ENCODE measurements at places on chromosomes 4 and X.

DNA sequence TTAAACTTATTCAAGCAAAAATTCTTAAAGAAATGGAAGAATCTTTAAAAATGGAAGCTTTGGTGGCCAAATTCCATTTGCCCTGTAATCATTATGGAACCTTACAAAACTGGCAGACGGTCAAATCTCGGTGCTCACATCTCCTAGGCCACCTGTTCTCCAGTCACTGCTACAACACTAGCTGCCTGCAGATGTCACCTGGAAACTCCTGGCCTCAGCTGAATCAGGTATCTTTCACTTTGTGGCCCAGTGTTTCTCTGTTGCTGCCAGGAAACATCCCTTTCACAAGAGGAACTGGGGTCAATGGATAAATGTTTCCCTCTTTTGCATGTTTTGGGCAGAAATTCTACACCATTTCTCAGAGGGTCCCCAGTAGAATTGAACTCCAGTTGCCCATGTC, 4.2 kb upstream of the CXCL3 start:
- no peak for DNase-seq

GRCh38 chr4:186936496-186937375, 213.1 kb upstream of the FAT1 start:
- DNase-seq: no peak

- DNase-seq: no peak
Observed at GRCh38 chr4:158350161-158350560, 139.9 kb downstream of the TMEM144 start.

DNA sequence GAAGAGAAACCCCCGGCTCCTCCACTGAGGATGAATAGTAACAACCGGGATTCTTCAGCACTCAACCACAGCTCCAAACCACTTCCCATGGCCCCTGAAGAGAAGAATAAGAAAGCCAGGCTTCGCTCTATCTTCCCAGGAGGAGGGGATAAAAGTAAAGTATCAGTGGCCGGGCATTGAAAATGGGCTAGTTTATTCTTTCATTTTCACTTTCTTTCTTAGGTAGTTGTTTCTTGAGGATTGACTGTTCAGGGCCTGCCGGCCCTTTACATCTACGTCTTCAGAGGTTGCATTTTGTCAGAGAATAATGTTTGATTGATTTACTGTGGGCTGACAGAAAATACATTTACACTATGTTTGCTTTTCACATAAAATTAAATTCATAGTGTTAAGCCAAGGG, 27.1 kb downstream of the PAK3 start:
- no peak for DNase-seq

DNA sequence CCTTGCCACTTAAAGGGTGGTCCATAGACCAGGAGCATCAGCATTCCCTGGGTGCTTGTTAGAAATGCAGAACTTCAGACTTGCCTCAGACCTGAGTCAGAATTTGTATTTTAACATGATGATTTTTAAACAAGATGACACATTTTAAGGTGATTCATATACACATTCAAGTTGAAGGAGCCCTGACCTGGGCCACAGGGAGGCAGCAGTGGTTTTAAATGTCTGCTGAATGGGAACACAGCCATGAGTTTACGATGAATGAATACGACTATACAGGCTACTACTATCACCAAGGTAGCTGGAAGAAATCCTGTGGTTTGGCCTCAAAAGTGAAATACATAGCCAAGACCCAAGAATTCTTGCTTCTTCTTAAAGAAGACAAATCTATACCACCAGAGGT, 2.9 kb downstream of the HDAC8 start:
- no peak for DNase-seq

DNA sequence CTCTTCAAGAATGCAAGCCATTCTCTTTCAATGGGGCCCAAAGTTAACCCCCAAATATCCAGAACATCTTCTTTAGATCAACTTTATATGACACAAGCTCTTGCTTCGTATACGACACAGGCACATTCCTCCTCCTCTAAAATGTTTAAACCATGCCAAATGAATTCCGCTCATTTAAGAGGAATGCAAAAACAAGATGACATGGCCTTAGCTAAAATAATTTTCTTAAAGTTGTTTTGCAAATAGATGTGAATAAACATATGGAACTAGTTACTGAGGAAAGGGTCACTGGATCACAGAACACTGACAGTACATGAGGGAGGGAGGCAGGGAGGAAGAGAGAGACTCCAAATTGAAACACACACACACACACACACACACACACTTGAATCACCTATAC, 97.4 kb downstream of the RASL11B start:
- no peak for DNase-seq

DNA sequence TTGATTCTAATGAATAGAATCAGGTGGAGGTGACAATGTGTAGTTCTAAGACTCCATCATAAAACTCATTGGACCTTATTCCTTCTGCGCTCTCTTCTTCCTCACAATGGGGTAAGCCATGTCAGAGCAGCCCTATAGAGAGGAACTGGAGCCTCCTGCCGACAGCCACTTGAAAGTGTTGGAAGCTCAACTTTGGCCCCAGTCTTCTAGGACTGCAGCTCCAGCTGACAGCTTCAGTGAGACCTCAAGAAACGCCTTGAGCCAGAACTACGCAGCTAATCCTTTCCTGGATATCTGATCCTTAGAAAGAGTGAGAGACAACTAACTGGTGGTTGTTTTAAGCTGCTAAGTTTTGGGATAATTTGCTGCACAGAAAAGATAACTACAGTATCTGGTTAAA, 22.1 kb upstream of the ADH7 start:
- DNase-seq: no peak

DNA sequence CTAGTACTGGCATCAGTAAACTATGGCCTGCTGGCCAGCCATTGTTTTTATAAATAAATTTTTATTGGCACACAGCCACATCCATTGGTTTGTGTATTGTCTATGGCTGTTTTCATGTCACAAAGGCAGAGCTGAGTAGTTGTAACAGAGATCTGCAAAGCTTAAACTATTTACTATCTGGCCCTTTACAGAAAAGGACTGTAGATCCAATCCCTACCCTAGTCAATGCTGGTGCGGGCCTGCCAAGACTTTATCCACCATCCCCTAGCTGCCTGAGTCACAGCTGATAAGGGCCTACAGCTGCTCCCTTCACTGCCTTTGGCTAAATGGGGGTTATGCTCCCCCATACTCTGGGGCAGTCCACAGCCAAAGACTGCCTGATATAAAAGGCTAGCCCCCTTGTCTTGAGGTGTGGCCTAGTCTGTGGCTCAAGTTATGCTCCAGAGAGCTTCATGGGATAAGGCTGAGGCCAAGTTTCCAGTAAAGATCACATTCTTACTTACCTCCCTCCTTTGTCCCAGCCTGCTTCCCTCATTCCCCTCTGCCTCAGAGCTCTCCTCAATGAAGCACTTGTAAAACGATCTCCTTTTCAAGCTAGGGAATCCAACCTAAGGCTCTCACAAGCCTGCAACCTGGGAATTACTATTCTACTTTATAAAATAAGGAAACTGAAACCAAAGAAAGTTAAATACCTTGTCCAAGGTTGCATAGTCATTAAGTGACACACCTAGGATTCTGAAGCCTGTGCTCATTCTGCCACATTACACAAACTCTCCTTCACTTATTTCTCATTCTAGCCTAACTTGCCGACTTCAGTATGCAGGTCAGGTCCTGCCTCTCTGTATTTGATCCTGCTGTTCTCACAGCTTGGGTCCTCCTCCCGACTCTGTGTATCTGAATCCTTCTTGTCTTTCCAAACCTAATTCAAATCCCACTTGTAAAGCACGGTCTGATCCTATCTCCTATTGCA, 20.7 kb downstream of the ACE2 start:
- no peak for DNase-seq

DNA sequence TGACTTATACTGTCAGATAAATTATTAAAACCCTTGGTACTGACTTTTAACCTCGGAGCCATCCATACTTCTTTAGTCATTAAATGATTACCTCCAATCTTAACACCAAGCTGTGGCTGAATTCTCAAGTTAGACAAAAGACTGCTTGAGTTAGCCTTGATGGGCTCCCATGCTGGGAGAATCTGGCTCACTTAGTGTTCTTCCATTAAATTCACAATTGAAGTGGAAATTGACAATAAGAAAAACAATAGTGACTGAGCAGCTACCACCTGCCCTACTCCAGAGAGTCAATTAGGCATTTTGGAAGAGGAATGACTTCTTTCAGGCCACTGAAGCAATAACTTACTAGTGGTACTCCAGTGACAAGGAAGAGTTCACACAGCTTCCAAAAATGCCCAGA, 503.0 kb upstream of the CPXCR1 start:
- no peak for DNase-seq

DNA sequence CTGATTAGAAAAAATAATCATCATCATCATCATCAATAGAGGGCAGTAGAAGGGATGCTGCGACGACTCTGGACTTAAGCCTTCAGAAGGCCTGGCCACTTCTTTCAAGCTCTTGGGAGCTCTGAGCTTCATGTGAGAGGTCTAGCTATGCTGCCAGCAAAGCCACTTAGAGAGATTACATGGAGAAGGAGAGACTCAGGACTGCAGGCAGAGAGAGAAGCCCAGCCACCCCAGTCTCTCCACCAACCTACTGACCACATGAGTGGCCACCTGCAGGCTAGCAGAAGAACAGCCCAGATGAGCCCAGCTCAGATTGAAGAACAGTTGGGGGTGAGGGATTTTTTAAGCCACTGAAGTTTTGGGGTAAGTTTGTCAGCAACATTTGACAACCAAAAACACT, 17.1 kb upstream of the TMEM150C start:
- no peak for DNase-seq

DNA sequence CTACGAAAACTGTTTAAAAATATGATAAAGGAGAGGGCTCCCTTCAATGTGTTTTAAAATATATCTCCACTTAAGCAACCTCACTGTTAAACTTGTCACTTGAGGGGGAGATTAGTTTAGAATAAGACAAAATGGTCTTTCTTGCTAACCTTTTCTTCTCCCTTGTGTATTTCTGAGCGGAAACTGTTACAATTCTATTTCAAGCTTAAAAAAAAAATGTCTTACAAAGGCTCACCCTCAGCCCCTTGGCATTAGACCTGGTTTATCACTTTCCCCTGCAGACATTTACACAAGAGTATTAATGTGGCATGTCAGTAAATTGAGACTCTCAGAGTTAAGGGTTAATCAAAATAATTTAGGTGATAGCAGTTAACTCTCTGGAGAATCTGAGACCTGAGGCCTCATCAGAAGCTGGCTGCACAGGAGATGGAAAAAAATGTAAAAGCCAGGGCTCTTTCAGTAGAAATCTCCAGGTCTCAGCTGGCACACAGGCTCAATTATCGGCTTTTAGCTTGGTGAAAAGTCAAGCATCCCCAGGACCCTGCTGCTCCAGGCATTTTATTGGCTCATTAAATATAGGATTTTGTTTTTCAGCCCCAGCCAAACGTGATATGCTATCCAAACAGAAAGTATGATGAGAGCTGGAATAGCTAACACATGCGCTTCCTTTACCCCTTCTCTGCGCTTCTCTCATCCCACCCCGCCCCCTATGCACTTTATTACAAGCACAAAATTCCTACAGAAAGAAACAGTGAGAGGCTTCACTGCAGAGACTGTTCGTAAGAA, 130.5 kb downstream of the PPA2 start:
- DNase-seq: no peak

- DNase-seq: no peak
Observed at GRCh38 chr4:102647117-102647516, 113.7 kb downstream of the MANBA start.

- DNase-seq: no peak
Observed at GRCh38 chr4:7391637-7392437, 42.9 kb downstream of the PSAPL1 start.

DNA sequence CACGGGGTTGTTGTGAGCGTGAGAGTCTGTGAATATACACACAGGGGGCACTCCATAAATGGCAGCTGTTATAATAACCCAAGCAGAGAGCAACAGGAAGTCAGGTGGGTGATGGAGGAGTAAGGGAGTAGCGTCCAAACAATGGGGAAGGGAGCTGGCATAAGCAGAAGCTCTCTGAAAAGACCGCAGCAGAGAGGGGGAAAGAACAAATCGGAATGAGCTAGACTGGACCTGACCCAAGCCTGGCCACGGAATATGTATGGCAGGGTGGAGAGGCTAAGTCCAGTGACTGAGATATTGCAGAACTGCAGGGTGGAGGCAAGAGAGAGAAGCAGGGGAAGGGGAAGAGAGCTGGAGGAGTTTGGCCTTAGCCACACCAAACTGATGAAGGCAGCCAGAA, 6.5 kb upstream of the GJB1 start:
- no peak for DNase-seq
